A549 treated with dexamethasone at 1 μM for 4 hours (cell line): ENCODE measurements at places on chromosomes 5 and 9. TPM values are rescaled to one million over a fixed set of nuclear protein-coding genes. Genes with fewer than 3 reads are reported as not detected.

The CCNI2 gene
- 0.06 to 0.12 TPM (median 0.08 TPM) in 5 replicates for total RNA-seq

The FAM240B gene
- not detected in 5 replicates for total RNA-seq

The IL3 gene
- not detected in 5 replicates for total RNA-seq

The SLIT3 gene
- 12.9 to 21.8 TPM (median 18.6 TPM) in 5 replicates for total RNA-seq

The PCDHB2 gene
- 3.1 to 3.9 TPM (median 3.5 TPM) in 5 replicates for total RNA-seq

The ADAMTSL2 gene
- total RNA-seq: not detected in 5 replicates

The PRDM9 gene
- total RNA-seq: not detected in 5 replicates
